ENCODE measurements at places on chromosomes 2 and 18.

GRCh38 chr2:151570191-151570590, 160.5 kb downstream of the RIF1 start:
- DNase-seq = no peak

DNA sequence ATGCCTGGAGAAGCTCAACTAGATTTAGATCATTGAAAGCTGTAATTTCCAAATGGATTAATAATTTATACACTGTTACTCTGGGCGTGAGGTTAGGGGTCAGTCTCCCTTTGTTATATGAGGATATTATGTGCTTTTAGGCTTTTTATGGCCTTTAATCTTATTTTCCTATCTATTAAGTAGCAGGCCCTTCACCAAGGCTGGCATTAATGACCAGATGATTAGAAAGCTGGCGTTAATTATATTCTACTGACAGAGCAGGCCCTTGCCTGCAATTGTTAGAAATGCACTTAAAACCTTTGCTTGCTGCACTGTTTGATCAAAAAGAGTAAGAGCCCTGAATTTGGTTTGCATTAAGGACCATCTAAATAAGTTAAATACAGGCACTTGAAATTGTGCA, 75.3 kb downstream of the EPAS1 start:
- DNase-seq = no peak

GRCh38 chr18:42508683-42509296, 553.8 kb downstream of the PIK3C3 start:
- no peak for DNase-seq

DNA sequence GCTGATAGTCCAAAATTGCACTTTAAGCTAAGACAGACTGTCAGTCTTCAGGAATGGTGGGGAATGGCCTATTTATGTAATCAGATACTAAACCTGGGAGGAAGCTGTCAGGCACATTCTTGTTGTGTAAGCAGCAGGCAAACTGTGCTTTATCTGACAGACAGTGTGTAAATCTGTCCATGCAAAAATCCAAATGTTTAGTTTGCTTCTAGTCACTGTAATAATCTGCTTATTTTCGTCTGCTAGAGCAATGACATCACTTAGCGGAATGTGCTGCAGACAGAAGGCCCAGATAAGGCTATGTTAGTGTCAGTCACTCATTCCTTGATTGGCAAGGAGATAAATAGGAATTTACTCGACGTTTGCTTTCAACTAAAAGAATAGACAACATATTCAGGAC, 263.5 kb downstream of the ZNF407 start:
- no peak for DNase-seq

DNA sequence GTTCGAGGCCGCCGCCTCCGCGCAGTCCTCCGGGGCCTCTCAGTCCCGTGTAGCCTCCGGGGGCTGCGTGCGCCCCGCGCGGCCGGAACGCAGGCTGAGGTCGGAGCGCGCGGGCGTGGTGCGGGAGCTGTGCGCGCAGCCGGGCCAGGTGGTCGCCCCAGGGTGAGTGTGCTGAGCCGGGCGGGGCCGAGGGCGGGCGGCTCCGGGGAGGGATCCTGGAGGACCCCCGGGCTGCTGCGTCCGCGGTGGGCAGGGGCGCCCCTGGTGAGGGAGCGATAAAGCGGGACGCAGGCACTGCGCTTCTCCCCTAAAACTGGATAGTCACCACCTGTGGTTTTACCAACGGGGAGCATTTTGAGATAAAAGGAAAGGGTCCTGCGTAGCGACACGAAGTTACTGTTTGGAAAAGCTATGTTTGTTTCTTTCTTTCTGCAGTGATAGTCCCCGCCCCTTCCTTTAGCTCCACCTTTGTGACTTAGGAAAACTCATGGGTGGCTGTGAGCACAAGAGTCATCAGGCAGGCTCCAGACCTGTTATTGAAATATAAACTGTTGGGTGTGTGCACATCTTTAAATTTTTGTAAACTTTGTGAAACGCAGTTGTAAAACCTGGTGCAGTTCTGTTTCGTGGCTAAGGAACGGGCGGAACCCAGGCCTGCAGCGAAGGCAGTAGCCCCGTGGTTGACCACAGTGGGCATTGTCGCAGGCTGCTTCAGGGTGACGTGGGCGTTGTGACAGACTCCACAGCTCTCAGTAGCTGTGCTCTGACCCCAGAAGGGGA, 687 bp downstream of the CTDP1 start:
- DNase-seq = no peak

- DNase-seq = no peak
Measured at GRCh38 chr18:5653802-5654201, 110.0 kb upstream of the EPB41L3 start.

DNA sequence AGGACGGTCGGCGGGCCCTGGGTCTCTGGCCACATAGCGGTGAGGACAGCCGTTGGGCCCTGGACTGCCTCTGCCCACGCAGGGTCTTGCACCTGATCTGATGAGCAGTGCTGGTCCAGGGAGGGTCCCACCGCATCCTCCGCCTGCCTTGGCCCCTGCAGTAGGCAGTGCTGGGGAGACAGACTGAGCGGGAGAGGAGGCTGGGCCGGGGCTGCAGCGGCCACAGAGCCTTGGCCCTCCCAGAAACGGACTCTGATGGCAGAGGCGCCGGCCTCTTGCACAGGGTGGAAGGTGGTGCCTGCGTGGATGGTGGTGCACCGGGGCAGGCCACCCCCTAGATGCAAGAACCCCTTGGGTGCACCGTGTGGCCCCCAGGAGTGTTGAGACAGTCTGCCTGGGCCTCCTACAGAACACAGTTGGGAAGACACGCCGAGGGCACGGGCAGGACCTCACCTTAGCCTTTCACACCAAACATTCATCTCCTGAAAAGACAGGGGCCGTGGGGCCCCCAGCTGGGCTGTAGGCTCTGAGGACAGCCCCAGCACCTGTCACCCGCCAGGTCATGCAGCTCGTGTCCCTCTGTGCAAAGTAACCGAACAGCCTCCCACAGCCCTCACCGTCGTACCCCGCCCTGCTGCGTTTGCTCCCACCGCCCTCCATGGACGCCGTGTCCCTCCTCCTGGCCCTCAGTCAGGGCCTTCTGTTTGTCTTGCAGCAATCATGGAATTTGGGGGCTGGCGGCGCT, 36.8 kb downstream of the NFATC1 start:
- DNase-seq = no peak

Measured in posterior cingulate gyrus (tissue), 11 donors.